ENCODE measurements at places on chromosomes 6 and 20. TPM values are rescaled to one million over a fixed set of nuclear protein-coding genes. Genes with fewer than 3 reads are reported as not detected.

Gene OR12D3
- polyA plus RNA-seq, result not detected

Gene TMEM151B
- polyA plus RNA-seq, result not detected

Gene BFSP1
- polyA plus RNA-seq, result not detected

Gene BRPF3
- 3.6 TPM for polyA plus RNA-seq

Gene COL9A1
- not detected for polyA plus RNA-seq

Gene ZNF292
- 33.1 TPM for polyA plus RNA-seq

Gene AGPAT1
- polyA plus RNA-seq, result 11.8 TPM

Gene BANF2
- not detected for polyA plus RNA-seq

Gene SAMD5
- polyA plus RNA-seq, result not detected
